ENCODE measurements at places on chromosomes 3 and 15.

- no peak for DNase-seq
Measured at GRCh38 chr3:189631409-189631808, 220 bp downstream of the TP63 start.

GRCh38 chr3:106126067-106126845, 257.4 kb upstream of the CBLB start:
- DNase-seq = no peak

DNA sequence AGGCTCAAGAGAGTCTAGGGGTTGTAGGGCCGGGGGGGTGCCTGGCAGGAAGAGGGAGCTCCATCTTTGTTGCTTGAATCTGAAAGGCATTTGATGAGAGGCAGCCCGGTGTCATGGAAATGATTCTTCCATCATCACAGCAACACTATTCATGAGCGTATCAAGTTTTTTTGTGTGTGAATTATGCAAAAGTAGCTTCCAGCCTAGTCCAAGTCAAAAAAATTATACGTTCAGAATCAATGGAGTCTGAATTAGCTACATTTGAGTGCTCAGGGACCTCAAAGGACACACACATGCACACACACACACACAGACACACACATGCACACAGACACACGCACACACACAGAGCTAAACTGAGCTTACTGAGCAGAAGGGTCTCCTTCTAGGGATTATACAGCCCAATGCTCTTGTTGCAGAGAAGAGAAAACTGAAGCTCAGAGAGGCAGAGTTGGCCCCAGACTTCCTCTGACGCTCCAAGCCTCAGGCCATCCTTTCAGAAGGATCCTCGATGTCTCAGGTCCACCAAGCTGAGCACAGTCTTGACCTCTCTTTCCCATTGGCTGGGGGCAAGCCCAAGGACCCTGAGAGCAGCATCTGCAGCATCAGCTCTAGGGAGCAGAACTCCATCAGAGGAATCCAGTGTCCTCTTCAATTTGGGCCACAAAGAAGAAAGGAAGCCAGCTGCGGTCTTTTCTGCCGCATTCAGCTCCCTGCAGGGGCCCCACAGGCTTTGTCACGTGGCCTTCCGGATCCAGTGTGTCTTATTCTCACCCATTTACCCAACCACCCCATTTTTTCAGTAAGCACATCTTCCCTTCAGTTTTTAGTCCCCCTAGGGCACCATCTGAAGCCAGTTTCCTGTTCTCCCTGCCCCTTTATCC, 228.0 kb downstream of the UACA start:
- DNase-seq = no peak

DNA sequence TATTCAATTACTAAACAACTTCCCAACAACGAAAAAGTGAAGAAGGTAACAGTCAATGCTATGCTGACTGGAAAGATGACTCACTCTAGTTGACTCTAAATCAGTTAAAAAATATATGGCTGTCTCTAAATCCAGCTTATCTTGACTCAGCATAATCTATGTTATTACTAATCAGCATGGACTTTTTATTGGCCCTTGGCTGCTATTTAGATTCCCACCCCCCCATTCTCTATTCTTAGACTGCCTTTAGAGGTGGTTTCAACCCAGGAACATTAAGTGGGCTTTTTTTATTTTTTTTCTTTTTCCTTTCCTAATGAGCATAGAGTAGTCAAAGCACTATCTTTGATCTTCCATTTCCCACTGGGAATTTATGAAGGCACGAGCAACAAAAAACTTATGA, 1.9 kb downstream of the PCOLCE2 start:
- no peak for DNase-seq

GRCh38 chr15:58492661-58493397, 61.0 kb downstream of the LIPC start:
- no peak for DNase-seq
